RWPE1 (cell line): ENCODE measurements at places on chromosomes 16 and 17.

DNA sequence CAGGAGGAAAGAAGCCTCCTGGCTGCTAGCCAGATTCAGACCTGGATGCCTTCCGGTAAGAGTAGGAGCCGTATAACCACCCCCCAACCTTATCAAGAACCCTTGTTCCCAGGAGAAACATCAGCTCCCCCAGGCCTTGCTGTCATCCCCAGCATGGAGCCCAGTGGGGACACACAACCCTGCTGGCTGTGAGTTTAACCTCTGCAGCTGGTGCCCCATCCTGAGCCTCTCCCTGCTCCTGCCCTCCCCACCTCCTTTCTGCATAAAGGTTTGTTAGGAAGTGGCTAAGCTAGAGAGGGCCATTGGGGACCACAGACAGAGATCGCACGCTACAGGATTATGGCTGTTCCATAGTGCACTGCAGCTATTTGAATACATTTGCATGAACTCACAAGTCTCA lies 55.5 kb upstream of the RPL38 start:
- no peak for DNase-seq

DNA sequence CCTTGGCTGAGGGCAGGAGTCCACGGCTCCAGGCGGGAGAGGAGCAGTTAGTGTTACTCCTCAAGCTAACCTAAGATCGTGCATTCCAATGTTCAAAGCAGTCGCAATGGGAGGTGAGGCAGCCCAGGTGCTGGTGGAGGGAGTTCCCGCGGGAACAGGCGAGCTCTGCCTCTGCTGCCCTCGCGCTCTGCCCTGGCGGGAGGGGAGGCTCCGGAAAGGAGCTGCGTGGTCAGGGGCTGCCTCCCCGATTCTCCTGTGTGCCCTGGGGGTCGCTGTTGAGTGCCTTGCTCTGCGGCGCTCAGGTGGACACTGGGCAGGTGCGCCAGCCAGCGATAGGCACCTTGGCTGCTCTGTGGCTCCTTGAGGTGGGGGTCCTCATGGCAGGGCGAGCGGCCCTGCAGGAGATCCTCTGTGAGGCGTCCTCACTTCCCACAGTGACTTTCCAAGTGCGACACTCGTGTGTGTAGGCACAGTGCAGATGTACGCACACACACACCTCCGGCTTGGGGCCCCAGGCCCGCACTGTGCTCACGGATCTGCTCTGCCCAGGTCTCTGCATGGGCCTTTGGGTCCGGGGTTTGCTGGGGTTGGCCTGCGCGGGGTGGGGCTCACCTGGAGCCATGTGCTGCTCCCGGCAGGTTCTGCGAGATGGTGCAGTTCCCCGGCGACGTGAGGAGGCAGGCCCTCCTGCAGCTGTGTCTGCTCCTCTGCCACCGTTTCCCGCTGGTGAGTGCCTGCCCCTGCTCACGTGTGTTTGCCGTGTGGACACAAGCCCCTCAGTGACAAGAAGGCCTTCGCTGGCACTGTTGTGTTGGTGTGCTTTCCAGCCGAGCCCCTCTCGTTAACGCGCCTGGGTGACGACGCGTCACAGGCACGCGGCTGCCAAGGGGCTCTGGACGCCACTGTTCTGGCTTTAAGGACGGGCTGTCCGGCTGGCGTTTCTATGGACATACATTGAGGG lies 97.9 kb upstream of the ZNF750 start:
- DNase-seq: no peak

DNA sequence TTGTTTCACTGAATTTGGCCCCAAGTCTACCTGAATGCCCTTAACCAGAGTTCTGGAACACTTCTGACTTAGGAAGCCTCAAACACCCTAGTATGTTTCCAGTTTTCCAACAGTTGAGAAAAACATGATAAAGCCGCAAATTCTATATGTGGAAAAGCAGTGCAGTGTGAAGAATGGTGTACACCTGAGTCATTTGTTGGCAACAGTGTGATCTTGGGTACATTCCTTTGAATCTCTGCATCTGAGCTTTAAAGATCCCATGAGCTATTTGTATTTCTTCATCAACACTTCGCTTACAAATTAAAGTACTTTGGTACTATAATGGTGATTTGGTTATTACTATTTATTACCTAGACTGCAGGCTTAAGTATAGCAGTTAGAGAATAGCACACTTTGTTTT lies 93.6 kb upstream of the TBX2 start:
- no peak for DNase-seq

- DNase-seq: peak; percentile 40
These were observed at the start of gene UBTF for GRCh38 chr17:44219616-44220212. UBTF (minus strand) TSS chr17:44219675; CDS start chr17:44218229, 1,446 bp downstream.

DNA sequence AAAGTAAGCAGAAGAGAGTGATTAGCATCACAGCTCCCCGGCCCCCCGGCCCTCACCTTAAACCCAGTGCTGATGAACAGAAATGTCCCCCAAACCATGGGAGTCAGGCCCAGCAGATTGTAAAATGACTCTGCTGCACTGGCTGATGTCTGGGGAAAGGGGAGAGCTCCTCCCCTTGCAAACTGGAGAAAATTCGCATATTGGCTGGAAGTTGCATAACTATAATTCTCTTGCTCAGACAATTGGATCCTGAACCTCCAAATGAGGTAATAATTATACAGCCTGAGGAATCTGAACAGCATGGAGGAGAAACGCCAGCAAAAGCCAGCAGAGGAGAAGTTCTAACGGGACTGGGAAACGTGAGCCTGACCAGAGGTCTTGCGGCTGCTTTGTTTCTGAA lies 109.7 kb downstream of the C16orf95 start:
- peak; percentile 26 for DNase-seq

GRCh38 chr17:41932816-41933389 lies 2.5 kb downstream of the ODAD4 start:
- DNase-seq: no peak
